Esophagus squamous epithelium (tissue), 5 donors: ENCODE measurements at places on chromosomes 2 and 18.

GRCh38 chr2:76393356-76393755, 682.6 kb upstream of the GCFC2 start:
- DNase-seq, result no peak

- no peak for DNase-seq
These were observed 170.2 kb downstream of the PRKCE start for GRCh38 chr2:45821558-45822271.

GRCh38 chr2:157779794-157780193, 96.3 kb downstream of the ACVR1 start:
- no peak for DNase-seq

DNA sequence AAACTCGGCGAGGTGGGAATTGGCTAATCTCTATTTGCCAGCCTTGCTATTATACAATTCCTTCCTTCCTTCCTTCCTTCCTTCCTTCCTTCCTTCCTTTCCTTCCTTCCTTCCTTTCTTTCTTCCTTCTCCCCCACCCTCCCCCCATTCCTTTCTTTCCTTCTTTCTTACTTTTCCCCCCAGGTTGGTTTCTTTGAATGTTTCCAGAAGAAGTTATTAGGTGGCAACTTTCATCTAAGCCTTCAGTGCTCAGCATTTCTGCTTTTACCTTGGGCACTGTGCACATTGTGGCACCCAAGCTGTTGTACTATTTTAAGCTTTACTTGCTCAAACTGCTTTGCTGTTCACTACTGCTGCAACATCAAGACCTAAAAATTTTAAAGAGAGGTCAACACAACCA, 17.2 kb upstream of the CSRNP3 start:
- no peak for DNase-seq

GRCh38 chr18:1464444-1465217, 560.0 kb downstream of the ADCYAP1 start:
- DNase-seq, result no peak
